OCI-LY7 (cell line): ENCODE measurements at places on chromosomes 3 and 15. TPM values are rescaled to one million over a fixed set of nuclear protein-coding genes. Genes with fewer than 3 reads are reported as not detected.

Gene NR1I2
- not detected in 2 replicates for total RNA-seq

Gene C3orf80
- not detected in 2 replicates for total RNA-seq

Gene CPNE9
- 0.22 TPM in 1 of 2 replicates, not detected in the other for total RNA-seq

Gene AHSG
- not detected in 2 replicates for total RNA-seq

Gene STARD9
- total RNA-seq = 8.9 and 9.4 TPM in 2 replicates

Gene PIERCE2
- 2.1 and 3.1 TPM in 2 replicates for total RNA-seq

Gene ANKUB1
- not detected in 2 replicates for total RNA-seq

Gene MUC13
- total RNA-seq = not detected in 2 replicates

Gene TMEM158
- not detected in 2 replicates for total RNA-seq

Gene FEZF2
- not detected in 2 replicates for total RNA-seq

Gene NDN
- total RNA-seq = not detected in 2 replicates

Gene ITPKA
- not detected in 2 replicates for total RNA-seq

Gene FBXO40
- total RNA-seq = not detected in 2 replicates

Gene PLA2G4D
- total RNA-seq = not detected in 2 replicates

Gene KCNMB2
- total RNA-seq = not detected in 2 replicates

Gene SCN11A
- 0.13 and 0.22 TPM in 2 replicates for total RNA-seq

GRCh38 chr3:16511681-16512434 lies 1.6 kb downstream of the RFTN1 start:
- peak; percentile 92 for DNase-seq

- no peak for DNase-seq
These were observed 369.6 kb upstream of the AZI2 start for GRCh38 chr3:28718074-28718849.

DNA sequence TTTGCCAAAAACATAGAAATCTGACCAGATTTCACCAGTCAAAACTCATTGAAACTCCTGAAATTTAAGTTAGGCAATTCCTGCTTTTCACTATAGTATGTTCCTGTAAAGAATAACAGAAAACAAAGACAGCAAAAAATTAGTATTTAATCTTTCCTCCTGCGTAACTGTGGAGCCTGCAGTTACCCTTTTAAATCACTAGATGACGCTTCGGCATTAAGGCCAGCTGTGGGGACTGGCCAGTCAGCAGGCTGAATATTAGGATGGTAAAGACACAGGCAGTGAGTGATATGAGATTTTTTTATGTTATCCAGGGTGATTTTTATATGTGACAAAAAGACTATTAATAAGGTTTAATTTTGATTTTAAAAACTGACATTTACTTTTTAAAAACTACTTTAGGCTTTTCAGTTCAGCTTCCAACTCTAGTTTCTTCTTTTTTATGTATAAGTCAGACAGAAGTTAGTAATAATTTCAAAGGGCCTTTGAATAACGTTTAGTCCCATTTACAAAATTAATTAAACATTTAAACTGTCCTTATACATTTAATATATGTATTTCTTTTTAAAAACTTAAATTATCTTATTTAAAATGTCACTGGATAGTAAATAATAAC lies 165.1 kb downstream of the PPM1L start:
- peak; percentile 50 for DNase-seq

GRCh38 chr15:69462030-69462492 lies 9.4 kb downstream of the RPLP1 start:
- DNase-seq = no peak

DNA sequence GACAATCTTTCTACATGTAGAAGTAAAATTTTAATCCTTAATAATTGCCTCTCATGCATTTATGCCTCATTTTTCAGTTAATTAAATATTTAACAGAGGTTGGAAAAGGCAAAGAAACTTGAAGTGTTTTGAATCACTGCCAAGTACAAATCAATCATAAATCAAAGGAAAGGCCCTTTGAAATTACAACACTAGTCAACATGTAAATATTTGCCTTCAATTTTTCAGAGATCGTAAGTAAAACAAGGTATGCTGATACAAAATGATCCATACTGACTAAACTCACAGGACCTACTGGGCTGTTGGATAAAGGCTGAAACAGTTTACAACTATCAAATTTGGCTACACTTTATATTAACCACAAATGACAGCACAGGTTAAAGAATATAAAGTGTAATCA lies 33.9 kb downstream of the ZBBX start:
- DNase-seq = no peak

- peak; percentile 69 for DNase-seq
These were observed 86.5 kb downstream of the ST6GAL1 start for GRCh38 chr3:187016639-187017345.

DNA sequence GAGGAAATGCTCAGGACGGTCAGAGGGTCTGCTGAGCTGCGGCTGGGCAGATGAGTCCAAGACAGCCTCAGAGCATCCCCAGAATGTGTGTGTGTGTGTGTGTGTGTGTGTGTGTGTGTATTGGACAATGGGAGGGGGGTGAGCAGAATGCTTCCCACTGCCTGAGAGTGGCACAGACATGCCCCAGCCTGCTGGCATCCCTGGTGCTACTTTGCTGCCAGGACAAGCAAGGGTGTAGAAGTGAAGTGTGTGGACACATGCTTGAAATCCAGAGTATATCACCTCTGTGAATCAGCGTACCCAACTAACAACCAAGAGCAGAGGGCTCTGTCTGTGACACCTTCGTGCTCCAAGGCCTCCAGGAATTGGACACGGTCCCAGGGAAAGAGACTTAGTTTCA lies 76.3 kb downstream of the SLC9A9 start:
- DNase-seq = no peak

- DNase-seq = peak; percentile 60
These were observed 18.3 kb upstream of the MED12L start for GRCh38 chr3:151067158-151067557.

- DNase-seq = no peak
These were observed 109.4 kb downstream of the LRTM1 start for GRCh38 chr3:54818486-54818885.

DNA sequence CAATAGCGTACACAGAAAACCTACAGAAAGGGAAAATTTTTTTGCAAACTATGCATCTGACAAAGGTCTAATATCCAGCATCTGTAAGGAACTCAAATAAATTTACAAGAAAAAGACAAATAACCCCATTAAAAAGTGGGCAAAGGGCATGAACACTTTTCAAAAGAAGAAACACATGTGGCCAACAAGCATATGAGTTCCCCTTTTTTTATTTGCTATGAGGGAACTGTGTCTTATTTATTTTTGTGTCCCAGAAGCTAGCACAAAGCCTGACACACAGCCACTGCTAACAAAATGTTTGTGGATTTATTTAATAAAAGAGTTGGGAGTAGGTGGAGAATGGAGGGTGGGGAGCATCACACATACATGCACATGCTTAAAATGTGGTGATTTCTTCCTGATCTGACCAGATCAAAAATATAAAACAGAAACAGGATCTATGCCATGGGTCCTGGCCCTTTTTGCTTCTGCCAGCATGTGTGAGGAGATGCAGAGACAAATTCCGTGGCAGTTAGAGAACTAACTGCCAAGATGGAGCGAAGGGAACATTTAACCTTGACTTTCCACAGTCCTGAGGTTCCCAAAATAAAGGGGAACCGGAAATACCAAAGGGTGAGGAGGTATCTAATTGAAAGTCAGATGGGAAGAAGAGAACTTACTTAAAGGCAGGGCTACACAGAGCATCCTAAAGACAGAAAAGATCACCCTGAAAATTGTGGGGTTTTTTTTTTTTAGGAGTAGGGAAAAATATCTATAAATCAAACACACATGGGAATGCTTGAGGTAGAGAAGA lies at the start of gene TMEM202:
Gene TMEM202, plus strand, starts transcription at position 510 of the 793 bp plus-strand sequence. Its CDS starts 22 bp downstream, at position 532.
- DNase-seq = no peak

DNA sequence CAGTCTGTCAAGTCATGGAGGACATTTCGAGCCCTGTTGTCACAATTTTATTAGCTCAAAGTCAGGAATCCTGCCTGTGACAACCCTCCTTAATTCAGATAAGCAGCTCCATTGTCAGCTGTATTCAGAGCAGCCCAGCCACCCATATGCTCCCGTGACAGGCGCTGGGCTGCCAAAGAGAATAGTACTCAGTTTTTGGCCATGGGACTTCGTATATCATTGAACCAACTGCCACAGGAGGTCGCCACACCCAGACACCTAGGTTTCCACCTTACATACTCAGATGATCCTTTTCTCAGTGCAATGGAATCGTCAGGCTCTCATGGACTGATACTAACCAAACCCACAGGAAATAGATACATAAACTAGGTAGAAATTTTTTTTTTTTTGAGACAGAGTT lies 100.2 kb downstream of the C3orf70 start:
- no peak for DNase-seq

- DNase-seq = no peak
These were observed 39.2 kb downstream of the RAB27A start for GRCh38 chr15:55250392-55250791.

GRCh38 chr15:31098491-31098917 lies 3.0 kb downstream of the TRPM1 start:
- no peak for DNase-seq

DNA sequence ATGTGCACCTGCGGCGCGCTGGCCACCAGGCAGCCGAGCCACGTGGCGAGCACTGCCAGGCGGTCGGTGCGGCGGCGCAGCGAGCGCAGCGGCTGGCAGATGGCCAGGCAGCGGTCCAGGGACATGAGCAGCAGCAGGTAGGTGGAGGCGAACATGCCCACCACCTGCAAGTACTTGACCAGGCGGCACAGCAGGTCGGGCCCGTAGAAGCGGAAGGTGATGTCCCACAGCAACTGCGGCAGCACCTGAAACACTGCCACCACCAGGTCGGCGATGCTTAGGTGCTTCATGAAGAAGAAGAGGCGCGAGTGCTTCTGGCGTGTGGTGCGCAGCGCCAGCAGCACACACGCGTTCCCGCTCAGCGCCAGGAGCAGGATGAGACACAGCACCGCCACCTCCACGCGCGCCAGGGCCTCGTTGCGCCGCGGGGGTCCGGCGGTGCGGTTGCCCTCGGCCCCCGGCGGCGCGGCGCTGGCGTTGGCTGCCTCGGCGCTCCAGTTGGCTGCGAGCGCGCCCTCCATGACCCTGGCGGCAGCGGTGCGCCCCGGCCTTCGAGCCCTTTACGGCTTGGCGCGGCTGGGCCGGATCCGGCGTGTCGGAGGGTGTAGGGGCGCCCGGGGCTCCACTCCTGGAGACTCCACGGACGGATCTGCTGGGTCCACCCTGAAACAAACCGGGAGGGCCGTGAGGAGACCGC lies 1.6 kb downstream of the OXTR start:
- no peak for DNase-seq

GRCh38 chr15:70670680-70671079 lies 92.7 kb downstream of the UACA start:
- DNase-seq = no peak

DNA sequence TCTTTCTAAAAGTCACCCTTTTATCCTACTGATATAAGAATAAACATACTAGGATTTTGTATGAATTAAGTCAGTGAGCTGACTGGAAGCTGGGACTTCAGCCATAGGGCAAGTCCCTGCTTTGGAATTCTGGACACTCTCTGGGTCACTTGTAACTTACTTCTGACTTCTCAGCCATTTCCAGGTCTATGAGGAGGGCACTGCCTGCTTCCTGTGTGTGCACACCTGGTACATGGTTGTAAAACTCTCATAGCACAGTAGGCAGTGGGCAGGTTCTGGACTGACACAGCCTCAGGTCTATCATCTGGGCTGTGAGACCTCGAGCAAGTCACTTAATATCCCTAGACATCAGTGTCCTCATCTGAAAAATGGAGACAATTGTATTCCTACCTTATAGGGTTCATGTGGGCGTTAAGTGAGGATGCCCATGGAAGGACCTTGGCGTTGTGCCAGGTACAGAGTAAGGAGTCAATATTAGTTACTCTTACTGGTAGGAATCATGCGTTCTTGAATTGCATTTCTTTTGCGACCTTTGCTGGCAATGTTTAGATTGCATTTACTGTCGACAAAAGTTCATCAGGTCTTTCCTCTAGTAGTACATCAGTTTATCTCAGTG lies 27.5 kb upstream of the TGM5 start:
- no peak for DNase-seq

GRCh38 chr3:130459944-130460343 lies 57.0 kb upstream of the COL6A6 start:
- DNase-seq = no peak

GRCh38 chr15:81023483-81024264 lies 23.0 kb downstream of the TLNRD1 start:
- DNase-seq = no peak

GRCh38 chr3:171838218-171838720 lies 4.9 kb upstream of the TMEM212 start:
- no peak for DNase-seq

GRCh38 chr3:48885753-48886152 lies 12.9 kb downstream of the SLC25A20 start:
- no peak for DNase-seq

- DNase-seq = peak; percentile 37
These were observed 1.2 kb downstream of the MANF start for GRCh38 chr3:51386159-51386851.

GRCh38 chr15:78983146-78983918 lies 38.5 kb upstream of the CTSH start:
- DNase-seq = no peak

GRCh38 chr3:71565976-71566375 lies 17.6 kb downstream of the FOXP1 start:
- no peak for DNase-seq
